Naive thymus-derived CD4-positive, alpha-beta T cell (primary cell): ENCODE measurements at places on chromosomes 1 and 21. TPM values are rescaled to one million over a fixed set of nuclear protein-coding genes. Genes with fewer than 3 reads are reported as not detected.

DNA sequence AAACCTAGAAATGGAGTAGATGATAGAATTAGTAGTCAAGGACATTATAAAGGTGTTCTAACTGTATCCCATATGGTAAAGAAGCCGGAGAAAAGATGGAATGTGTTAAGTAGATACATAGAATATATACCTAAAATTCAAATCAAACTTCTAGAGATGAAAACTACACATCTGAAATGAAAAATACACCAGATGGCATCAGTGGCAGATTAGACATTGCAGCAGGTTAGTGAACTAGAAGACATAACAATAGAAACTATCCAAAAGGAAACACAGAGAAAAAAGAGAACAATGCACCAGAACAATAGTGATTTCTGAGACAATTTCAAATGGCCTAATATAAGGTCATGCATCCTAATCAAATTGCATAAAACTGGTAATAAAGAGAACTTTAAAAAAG lies 26.9 kb downstream of the ZBTB21 start:
- DNase-seq = no peak

DNA sequence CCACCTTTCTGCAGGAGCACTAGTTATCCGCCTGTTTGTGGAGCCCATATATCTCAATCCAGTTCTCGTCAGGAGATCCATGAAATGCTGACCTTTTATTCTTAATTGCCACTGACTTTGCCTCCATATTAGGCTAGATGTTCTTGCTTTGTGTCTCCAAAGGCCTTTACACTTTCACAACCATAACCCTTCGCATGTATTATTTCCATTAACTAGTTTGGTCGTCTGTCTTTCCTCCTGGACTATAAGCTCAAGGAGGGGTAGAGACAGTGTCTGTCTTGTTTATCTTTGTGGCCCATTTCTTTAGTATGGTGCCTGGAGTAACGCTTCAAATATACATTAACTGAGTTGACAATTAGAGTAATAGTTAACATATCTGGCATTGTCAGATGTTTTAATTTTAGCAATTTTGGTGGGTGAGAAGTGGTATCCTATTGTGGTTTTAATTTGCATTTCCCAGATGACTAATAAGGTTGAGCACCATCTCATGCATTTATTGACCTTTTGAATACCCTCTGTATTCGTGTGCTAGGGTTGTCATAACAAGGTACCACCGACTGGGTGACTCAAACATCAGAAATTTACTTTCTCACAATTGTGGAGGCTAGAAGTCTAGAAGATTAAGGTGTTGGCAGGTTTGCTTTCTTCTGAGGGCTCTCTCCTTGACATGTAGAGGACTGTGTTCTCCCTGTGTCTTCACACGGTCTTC lies 21.7 kb upstream of the IL12RB2 start:
- no peak for DNase-seq

DNA sequence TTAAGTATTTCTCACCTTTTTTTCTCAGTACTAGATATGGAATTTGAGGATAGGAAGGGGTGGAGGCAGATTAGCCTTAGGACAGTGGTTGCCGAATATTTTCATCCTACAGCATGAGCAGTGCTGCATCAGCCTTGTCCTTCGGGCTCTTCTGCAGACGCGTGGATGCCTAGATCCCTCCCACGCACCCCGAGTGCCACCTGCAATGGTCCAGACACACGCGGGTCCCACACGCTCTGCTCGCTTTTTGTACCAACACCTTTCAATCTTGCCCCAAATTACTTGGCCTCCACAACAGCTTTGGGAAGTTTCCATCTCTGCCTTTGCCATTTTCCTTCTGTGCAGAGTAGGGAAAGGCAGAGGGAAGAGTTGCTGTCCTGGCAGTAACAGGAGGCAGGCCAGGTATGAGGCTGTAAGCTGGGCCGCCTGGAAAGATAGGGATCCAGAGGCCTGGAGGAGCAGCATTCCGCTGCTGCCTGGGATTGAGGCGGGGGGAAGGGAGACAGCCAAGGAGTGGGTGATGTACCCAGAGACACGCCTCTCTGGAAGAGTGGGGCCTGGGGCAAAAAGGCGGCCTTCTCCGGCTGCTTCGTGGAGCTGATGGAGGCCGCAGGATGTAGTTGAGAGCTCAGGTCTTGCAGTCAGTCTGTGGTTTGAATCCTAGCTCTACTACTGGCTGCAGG lies 467.7 kb downstream of the KIF26B start:
- no peak for DNase-seq

DNA sequence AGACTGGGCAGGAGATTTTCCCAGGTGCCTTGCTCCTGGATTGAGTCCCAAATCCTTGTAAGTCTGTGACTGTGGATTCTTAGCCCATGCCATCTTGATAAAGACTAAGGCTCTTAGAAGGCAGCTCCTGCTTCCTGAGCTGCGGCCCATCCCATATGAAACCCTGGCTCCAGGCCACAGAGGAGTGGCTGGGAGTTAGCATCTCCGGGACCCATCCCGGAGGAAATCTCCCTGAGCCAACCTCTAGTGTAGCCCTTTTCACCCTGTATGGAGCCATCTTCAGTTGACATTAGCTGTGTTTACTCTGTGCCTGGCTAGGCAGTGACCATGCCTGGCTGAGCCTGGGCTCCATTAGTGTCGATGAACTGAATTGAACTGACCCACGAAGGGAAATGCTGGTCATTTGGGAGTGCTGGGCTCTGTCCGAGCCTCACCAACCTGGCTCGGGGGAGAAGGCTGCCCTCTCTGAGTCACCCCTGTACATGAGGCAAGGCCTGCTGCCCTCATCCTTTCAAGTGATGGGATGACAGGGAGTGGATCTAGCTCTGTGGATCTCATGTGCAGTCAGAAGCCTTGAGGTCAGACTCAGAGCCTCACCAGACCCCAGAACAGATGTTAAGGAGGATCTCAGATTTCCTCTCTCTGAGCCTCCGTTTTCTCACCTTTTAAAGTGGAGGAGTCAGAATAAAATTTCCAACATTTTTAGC lies 37.5 kb downstream of the LGR6 start:
- DNase-seq = no peak

DNA sequence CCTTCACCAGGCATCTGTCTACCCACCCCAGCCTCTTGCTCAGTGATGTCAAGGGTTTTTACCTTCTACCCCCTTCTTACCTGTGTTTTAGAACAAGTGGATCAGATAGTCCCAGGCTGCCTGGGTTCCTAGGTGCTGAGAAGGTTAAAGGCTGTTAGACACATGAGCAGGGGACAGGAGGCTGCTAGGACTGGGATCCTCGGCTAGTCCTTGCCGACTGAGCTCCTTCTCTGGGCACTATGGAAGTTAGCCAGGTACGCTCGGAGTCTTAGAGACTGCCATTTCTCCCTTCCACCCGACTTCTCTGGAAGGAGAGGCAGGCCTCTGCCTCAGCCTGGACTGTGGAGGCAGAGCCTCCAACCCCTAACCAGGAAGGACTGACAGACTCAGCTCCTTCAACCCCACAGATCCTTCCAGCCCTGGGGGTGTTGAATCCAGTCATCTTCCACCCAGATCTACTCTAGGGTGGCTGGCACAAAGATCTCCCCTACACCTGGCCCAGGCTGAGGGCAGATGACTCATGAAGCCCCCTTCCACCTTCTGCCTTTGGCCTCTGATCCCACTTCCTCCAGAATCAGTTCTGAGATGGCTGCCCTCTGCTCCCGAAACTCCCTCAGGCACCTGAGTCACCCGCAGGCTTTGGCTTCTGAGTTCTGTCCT lies at the start of gene DYNLT4:
Gene DYNLT4 (minus strand): TSS at position 648 of the 660 bp plus-strand sequence. CDS start 683 bp downstream, outside the sequence.
- no peak for DNase-seq

DNA sequence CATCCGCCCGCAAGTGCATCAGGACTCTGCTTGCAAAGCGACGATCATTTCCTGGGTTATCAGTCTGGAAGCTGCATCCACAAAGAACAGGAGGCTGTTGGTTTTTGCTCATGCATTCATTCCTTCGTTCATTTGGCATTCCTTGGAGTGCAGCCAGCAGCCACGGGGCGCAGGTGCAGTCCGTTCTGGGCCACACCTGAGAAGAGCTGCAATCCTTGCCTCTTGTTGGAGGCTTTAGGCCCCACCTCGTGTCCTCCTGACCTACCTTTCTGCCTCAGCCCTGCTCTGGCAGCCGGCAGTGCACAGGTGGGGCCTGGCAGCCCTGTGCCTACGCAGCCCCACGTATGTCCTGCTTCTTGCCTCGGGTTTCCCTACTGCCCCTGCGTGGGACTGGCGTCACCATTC lies 19.6 kb upstream of the C2CD2 start:
- no peak for DNase-seq

DNA sequence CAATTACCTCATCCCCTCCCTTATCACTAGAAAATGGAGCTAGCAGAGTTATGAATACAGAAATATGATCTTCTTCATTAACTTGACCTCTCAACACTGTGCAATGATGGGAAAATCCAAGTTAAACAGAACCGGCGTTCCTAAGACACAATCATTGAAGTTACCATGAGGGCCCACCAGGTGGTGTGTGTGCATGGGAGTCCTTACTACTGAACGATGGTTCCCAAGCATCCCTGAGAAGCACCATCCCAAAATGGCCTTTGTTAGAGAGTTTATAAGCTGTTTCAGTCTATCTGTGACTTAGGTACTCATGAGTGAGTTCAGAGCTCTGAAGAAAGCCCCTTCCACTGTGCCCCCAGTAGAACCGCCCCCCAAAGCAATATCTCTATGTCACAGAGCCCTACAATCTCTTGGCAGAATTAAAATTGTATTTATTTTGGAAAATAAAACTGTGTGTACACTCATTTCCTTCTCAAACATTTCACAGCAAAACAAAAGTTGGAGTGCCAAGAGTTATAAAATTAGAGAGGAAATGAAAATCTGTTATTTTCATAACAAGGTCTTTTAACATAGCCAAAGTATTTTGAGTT lies 56.8 kb downstream of the PLD5 start:
- peak; percentile 2 for DNase-seq

DNA sequence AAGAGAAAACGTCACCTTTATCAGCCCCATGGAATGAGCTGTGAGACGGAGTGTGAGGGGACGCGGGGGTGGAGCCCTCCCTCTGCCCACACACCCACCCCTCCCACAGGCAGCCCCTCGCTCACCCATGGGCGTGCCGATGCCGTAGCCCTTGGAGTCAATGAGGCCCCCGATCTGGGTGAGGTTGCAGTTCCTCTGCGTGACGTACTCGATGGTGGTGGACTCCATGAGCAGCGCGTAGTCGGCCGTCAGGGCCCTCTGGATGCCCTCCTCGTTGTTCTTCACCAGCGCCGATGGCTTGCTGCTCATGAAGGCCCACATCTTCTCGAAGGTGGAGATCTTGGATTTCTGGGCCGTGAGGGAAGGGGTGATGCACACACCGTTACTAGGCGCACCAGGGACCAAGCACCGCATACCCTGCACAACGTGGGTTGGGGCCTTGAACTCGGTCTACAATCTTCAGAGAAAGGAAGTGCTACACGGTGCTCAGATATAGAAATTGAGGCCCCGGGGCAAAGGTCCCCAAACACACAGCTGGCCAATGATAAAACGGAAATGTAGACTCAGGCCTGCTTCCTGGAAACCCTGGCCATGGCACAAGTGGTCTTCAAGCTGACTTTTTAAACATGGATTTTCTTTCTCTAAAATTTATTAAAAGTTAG lies 228.2 kb downstream of the GRIK3 start:
- DNase-seq = no peak

- no peak for DNase-seq
Observed at GRCh38 chr21:37878946-37879660, 37.2 kb downstream of the KCNJ6 start.

- DNase-seq = no peak
Observed at GRCh38 chr1:63326106-63326472, 3.7 kb downstream of the FOXD3 start.

GRCh38 chr1:5221451-5221850 lies 567.0 kb downstream of the AJAP1 start:
- DNase-seq = no peak

- DNase-seq = no peak
Observed at GRCh38 chr21:33817663-33818451, 97.7 kb downstream of the ATP5PO start.

DNA sequence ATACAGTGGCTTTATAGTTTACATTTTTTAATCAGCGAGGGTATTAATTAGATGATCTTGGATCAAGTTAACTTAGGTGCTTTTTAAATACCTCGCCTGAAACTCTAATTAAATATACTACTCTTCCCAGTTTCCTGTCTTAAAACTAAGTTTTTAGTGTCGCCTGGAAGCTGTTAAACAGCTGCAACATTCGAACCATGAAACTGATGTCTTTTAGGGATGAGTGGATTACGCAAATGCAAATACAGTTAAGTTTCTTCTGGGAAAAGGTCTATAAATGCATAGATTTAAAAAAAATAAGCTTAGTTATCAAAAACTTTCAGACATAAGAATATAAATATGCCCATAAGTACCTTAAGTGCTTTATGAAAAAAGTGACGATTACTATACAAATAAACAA lies 228.3 kb downstream of the PTPRC start:
- DNase-seq = no peak

DNA sequence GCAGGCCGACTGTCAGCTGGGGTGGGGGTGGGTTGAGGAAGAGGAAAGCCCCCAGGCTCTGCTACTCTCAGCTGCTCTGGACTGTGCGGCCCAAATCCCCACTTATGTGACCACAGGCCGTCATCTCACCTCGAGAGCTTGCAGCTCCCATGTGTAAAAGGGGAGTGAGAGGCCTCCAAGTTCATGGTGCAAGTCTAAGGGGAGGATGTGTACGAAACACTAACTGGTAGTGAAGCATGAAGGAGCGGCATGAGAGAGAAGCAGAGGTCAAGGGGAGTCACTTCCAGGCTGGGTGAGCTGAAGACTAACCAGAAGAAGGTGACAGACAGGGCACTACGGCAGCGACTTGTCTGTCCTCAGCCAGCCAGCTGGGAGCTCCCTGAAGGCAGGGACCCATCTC lies 43.8 kb downstream of the GLIS1 start:
- DNase-seq = no peak

- no peak for DNase-seq
Observed at GRCh38 chr1:147542569-147542897, 1.2 kb downstream of the BCL9 start.

DNA sequence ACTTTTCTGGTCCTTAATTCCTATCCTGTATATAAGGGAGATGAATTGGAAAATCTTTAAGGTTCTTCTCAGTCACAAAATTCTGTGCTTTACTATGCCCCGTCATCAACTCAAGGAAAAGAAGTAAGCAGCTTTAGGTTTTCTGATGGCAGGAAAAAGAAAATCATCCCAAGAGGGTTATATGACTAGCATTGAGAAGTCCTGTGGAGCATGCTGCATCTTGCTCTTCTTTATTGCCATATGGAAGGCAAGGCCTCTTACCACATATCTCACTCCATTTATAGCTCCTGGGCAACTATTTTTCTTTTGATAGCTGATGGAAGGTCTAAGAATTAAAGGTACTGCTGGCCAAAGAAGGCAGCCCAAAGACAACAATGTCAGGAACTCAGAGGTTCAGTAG lies 552.5 kb downstream of the DPYD start:
- DNase-seq = no peak

AADACL4 gene
- polyA plus RNA-seq = not detected

UTS2 gene
- polyA plus RNA-seq = not detected

VSIG8 gene
- not detected for polyA plus RNA-seq

HMGB4 gene
- polyA plus RNA-seq = not detected

WNT4 gene
- 0.05 TPM for polyA plus RNA-seq

TMEM79 gene
- polyA plus RNA-seq = 9.8 TPM

NES gene
- not detected for polyA plus RNA-seq

VTCN1 gene
- not detected for polyA plus RNA-seq

GBP4 gene
- 49.3 TPM for polyA plus RNA-seq

CDC7 gene
- 4.4 TPM for polyA plus RNA-seq

CYP2J2 gene
- 4.0 TPM for polyA plus RNA-seq

ANKRD45 gene
- not detected for polyA plus RNA-seq
